ENCODE measurements at places on chromosomes 4 and X. TPM values are rescaled to one million over a fixed set of nuclear protein-coding genes. Genes with fewer than 3 reads are reported as not detected.

Gene TAF7L
- total RNA-seq, result not detected

Gene HSFX3
- not detected for total RNA-seq

Gene PCSK1N
- total RNA-seq, result 0.33 TPM

Gene FOXP3
- total RNA-seq, result 12.8 TPM

Gene WDFY3
- 0.62 TPM for total RNA-seq

Gene PAGE1
- not detected for total RNA-seq

Gene ADRA2C
- total RNA-seq, result not detected
